ENCODE measurements at places on chromosomes 6 and 20.

DNA sequence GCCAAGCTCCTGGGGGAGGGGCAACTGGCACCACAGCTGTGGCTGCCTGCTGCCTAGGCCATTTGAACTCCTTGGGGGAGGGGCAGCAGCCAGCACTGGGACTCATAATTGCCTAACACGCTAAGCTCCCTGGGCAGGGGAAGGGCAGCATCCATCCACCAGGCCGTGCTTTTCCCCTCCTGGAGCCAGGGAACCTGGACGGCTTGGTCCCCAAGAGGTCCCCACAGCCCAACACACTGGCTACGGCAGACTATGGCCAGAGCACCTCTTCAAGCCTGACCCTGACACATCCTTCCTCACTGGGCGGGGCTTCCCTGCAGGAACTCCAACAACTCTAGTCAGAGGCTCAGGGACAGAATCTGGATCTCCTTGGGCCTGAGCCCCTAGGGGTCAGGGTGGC lies 269.4 kb downstream of the RNF144B start:
- DNase-seq, result no peak

DNA sequence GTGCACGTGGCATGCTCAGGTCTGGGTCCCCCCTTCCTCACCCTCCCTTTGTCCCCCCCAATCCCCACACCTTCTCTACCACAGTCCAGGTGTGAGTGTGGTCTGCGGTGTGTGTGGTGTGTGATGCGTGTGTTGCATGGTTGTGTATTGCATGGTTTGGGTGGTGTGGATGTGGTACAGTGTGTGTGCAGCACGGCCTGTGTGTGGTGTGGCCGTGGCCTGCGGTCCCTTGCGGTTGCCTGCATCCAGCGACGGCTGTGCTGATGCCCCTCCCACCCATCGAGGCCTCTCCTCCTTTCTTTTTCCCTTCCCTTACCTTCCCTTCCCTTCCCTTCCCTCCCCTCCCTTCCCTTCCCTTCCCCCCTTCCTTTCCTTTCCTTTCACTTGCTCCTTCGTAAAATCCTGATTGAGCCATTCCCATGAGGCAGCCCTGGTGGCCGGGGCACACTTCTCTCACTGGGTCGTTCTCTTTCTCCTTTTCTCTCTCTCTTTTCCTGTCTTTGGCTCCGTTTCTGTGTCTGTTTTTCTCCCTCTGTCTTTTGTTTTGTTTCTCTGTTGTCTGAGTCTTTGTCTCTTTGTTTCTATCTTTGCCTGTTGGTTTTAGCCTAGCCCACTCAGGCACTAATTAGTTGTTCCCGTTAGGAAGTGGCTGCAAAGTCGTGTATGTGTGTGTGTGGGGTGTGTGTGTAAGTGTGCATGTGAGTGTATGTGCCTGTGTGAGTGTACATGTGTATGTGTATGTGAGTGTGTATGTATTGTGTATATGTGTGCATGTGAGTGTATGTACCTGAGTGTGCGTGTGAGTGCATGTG lies 65.7 kb downstream of the SRC start:
- DNase-seq, result peak; percentile 24

- no peak for DNase-seq
Observed at GRCh38 chr6:8077991-8078390, 13.8 kb upstream of the BLOC1S5 start.

- DNase-seq, result no peak
Observed at GRCh38 chr6:166841216-166841615, 115.1 kb downstream of the RNASET2 start.

GRCh38 chr6:10719964-10720264 lies 3.0 kb upstream of the TMEM14C start:
- DNase-seq, result peak; percentile 50

DNA sequence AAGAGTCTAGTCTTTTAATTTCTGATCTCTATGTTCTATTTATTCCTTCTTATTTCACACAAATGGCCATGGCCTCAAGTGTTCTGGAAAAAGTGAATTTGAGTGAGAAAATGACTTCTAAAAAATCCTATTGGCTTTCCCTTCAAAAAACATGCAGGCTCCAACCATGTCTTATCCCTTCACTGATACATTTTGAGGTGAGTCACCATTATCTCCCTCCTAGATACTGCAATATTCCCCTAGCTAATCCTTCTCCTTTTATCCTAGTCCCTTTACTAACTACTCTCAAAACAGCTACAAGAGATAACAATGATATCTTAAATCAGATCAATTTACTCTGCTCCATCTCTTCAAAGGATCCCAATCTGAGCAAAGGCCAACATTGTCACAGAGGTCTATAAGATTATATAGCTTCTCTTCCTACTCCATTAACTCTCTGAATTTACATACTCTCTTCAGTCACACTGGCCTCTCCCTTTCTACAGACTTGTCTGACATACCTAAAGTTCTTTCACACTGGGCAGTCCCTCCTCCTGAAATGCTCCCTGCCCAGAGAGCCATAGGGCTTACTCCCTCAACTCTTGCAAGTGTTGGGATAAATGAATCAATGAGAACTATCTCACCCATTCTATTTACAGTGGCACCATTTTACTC lies 129.2 kb downstream of the TENT5A start:
- DNase-seq, result no peak

- DNase-seq, result no peak
Observed at GRCh38 chr6:8628736-8629135, 193.4 kb upstream of the SLC35B3 start.

DNA sequence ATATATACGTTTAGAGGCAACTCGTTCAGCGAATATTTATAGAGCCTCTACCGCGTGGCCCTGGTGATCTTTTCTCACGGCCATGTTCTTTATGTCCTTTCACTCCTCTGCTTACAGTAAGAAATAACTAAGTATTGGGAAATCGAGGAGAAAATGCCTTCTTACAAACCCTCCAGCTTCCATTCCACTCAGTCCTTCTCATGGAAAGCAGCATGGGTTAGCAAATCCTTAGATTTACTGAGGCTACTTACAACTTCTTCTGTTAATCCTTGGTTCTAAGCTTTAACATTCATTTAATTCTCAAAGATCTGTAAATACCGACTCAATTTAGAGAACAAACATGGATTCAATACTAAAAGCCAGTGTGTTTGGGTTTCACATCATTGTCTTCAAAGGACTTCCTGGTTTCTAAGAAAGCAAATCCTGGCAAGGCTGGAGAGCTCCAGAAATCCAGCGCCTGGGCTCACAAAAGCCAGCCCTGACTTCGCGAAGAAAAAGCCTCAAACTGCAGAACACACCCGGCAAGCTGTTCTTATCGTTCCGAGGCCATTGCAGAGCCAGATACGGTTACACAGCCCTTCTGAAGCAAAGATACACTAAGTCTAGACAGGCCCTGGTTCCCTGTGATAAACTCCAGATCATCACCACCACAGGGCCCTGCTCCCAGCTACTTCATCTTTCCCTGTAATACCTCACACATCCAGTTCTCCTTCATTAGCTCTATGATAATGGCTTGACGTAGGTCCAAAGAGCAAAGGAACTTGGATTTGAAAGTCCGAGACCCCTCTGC lies 19.2 kb downstream of the AGPAT4 start:
- peak; percentile 96 for DNase-seq

DNA sequence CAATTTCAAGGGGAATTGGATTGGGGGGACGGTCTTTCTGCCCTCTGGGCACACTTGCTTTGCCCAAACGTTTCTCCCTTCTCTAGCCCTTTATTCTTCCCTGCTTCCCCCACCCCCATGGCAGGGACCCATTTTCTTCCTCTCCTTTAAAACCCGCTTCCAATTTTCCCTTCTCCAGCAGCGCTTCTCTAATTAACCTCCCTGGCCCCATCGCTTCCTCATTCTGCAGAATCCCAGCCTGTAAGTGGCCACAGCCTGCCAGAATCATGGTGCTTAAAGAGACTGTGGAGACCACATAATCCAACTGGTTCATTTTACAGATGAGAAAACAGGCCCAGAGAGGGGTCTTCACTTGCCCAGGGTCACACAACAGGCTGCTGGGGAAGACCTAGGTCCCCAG lies 61.4 kb downstream of the CPNE5 start:
- no peak for DNase-seq

- no peak for DNase-seq
Observed at GRCh38 chr20:25271486-25272222, 23.8 kb downstream of the PYGB start.

DNA sequence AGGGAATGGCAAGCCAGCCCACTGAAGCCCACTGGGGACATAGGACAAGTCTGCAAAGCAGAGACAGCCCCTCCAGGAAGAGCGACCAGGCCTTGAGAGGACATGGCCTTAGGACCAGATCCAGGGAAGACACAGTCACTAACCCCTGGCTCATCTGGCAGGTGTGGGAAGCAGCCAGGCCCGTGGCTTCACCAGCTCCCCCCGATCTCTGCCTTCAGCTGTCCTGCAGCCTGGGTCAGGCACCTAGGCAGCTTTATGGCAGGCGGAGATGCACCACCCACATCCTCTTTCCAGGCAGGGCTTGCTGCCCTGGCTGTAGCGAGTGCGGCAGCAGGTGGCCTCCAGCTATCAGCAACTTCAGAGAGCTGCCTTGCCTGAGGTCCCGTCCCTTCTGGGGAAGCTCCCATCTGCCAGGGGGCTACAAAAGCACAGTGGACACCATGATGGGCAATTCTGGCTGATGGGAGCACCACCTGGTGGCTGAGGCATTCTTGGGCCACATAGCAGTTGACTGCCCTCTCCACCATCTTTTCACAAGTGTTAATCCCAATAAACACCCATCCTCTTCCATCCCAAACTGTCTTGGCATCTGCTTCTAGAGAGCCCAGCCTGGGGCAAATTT lies 85.8 kb downstream of the DZANK1 start:
- DNase-seq, result no peak

- DNase-seq, result no peak
Observed at GRCh38 chr6:130934848-130935585, 107.8 kb downstream of the SMLR1 start.

DNA sequence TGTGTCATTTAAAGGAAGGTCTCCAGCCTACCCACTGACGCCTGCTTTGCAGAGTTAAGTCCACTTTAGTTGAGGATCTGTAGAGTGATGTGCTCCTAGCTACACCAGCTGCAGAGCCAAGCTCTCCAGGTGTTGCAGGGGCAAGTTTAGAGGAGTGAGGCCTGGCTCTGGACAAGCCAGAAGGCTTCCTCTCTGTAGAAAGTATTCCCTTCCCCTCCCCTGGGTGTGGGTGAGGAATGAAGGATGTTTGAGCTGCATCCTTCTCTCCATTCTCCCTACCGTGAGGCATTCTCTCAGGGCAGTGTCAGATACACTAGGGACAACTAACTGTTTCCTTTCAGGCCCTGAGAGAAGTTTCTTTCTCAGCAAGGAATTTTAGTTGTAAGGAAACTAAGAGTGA lies 66.5 kb downstream of the ELOVL5 start:
- no peak for DNase-seq

DNA sequence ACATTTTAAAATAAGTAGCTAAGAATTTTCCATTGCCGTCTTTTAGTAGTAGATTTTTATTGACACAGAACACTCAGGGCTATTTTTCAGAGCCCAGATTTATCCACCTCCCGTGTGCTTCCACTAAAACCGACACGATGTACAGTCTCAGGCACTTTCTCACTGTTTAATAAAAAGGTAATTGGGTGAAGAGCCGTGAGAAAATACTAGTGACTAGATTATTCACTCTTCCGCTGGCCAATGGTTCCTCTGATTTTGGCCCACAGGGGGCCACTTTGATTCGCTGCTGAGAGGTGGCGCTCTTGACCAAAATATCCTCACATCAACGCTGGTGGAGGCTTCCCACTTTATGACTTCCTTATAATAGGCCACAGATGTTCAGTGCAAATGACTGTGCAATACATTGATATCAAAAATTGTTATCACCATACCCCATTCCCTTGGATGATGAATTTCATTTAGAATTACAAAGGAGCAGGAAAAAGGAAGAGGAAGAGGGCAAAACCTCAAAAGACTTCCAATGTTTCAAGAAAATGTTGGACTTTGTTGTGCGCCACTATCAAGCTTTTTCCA lies 12.3 kb upstream of the HDDC2 start:
- DNase-seq, result peak; percentile 81

GRCh38 chr6:17505767-17506280 lies 94.3 kb upstream of the FAM8A1 start:
- DNase-seq, result no peak

GRCh38 chr6:43575105-43575771 lies 600 bp downstream of the XPO5 start:
- peak; percentile 44 for DNase-seq

GRCh38 chr6:47288267-47289090 lies 21.2 kb downstream of the TNFRSF21 start:
- no peak for DNase-seq

GRCh38 chr6:18663011-18663410 lies 275.9 kb downstream of the RNF144B start:
- no peak for DNase-seq

DNA sequence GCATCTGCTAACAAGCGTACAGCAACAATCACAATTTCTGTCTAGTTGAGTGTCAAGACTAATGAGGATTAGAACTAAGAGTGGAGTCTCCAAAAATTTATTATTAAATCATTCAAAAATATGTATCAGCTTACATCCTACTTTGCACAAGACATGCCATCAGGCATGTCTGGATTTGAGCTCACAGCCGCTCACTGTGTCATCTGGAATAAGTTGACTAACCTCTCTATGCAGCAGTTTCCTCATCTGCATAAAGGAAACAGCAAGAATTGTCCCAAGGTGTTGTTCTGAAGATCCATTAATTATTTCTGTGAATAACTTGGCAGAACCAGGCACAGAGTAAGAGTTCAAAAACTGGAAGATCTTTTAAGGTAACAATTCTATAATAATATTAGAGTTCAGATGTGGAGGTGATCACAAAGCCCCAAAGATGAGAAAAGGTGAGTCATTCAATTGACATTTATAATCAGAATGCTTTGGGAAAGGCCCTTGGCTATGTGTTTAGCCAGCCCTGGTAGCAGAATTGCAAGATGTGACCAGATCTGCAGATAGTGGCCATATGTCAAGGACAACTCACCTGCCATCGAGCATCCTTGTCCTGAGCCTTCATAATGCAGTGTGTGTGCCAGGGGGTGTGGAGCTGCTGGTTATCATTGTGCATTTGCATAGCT lies 264.0 kb downstream of the FOXA2 start:
- no peak for DNase-seq

GRCh38 chr6:145032562-145033145 lies 702.7 kb downstream of the EPM2A start:
- no peak for DNase-seq

GRCh38 chr20:51190783-51191180 lies 167.9 kb upstream of the KCNG1 start:
- DNase-seq, result no peak

GRCh38 chr6:146028252-146028795 lies 538 bp upstream of the GRM1 start:
- DNase-seq, result peak; percentile 80

GRCh38 chr20:61566691-61567090 lies 314.6 kb downstream of the CDH4 start:
- DNase-seq, result no peak

- no peak for DNase-seq
Observed at GRCh38 chr6:50832912-50833311, 14.2 kb downstream of the TFAP2B start.

All from hematopoietic multipotent progenitor cell treated with erythropoietin and hydrocortisone succinate and interleukin-3 and kit ligand, for 6 days (in vitro differentiated cells).